ENCODE measurements at places on chromosomes 4 and X.

DNA sequence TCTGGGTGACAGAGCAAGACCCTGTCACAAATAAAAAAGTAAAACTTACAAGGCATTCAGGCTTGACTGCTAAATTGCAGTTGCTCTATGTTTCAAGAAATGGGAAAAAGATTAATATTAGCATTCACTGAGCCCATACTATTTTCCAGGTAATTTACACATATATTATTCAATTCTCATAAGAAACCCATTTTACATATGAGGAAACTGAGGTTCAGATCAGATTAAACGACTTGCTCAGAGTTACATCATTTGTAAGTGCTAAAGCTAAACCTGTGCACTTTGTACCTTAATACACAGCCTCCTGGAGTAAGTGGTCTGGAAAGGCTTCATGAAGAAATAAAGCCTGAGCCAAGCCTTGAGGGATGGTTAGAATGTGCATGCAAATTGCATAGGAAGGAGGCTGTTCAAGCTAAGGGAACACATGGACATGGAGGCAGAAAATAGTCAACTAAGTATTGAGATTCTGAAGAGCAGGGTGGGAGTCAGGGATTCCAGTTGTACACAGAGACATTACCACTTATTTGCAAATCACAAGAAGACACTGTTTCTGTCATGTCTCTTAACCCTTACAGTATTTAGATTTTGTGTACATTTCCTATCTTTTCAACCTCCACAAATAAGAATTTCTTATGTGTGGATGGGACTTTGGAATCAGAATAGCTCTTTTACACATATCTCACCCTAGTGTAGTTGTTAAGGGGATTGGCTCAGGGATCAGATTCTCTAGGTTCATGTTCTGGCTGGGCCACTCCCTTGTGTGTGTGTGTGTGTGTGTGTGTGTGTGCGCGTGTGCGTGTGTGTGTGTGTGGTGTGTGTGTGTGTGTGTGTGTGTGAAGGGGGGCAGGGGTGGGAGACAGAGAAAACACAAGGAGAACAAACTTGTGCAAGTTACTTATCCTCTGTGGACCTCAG is 113.4 kb downstream of the TMEM164 start:
- no peak for DNase-seq

DNA sequence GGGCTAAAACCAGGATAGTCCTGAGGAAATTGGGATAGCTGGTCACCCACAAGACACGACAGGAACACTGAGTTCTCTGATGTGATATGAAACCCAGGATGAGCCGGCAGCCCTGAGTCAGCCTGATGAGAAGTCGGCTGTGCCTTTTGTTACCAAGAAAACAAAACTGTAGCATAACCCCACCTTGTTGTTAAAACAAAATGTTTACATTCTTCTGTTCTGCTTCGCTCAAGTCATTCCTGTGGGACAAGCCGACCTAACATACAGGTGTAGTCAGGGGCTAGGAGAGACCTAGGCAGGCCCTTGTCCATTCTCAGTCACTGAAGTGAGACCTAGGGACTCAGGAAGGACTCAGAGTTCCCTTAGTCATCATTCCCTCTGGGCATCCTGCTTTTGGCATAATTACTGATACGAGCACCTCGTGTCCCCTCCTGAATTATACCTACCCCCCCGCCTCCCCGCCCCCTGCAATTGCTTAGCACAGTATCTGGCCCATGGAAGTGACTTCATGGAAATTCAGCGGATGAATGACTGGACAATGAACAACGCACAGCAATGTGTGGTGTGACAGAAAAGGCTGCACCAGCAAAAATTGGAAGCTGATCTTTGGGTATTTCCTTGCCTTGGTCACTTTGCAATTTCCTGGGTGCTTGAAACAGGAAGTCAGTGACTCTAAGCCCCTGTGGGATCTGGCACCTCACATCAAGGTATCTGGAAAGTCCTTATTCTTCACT is 31.9 kb upstream of the TLR2 start:
- no peak for DNase-seq

DNA sequence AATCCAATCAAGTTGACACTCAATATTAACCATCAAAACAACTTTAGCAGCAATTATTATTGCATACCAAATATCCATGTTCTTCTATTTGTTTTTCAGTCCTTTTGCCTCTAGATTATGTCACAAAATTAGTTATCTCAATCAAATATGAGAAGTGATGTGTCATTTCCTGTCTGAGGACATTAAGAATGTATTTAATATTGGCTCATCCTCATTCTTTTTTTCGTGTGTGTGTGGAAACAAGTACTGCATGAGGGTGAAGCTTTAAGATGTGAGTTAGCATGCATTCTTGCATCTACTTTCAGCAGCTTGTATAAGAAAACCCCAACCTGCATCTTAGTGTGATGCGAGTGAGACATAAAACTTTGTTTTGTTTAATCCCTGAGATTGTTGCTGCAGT is 301.4 kb downstream of the GRIA2 start:
- no peak for DNase-seq

DNA sequence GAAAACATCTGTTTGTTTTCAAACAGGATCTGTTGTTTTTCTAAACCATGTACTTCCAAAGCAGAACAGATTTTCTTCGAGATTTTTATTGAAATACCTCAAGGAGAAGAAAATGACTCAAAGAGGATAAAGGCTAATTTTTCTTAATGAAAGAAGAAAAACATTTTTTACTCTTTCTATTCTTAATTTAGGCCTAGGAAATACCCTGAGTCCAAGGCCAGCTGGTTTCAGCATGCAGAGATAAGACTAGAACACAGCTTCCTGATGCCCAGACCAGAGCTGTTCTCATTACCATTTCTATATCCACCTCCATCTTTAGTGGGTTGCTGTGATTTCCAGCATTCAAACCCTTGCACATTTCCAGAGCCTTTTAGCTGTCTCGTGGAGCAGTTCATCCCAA is 18.3 kb downstream of the GAB1 start:
- DNase-seq, result no peak

Measured in activated CD4-positive, alpha-beta T cell treated with anti-CD3 and anti-CD28 coated beads, Interleukin-2, amount 50 U/mL, for 1 hour (primary cell).